ENCODE measurements at places on chromosomes 6 and 20.

DNA sequence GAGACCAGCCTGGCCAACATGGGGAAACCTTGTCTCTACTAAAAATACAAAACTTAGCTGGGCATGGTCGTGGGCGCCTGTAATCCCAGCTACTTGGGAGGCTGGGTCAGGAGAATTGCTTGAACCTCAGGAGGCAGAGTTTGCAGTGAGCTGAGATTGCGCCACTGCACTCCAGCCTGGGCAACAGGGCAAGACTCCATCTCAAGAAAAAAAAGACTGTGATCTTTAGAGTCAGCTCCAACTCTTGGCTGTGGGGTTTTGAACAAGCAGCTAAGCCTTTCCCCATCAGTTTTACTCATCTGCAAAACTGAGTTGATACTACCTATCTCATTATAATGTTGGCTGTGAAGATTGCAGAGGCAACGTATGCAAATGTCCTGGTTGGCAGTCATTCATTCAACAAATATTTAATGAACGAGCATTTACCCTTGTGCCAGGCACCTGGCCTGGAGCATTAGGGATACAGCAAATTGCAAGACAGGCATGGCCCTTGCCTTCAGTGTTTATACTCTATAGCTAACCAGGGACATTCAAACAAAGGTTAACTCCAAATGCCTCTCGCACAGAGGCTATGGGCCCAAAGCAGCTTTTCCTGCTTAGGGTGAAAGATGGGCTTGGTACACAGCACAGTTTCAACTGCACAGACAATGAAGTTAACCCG is 37.8 kb downstream of the ILRUN start:
- DNase-seq: no peak

GRCh38 chr20:5393218-5393870 is 76.6 kb upstream of the PROKR2 start:
- peak; percentile 77 for DNase-seq

- no peak for DNase-seq
Measured at GRCh38 chr6:157123234-157123633, 200.1 kb downstream of the TMEM242 start.

GRCh38 chr6:136962661-136963060 is 40.6 kb downstream of the SLC35D3 start:
- no peak for DNase-seq

- DNase-seq: no peak
Measured at GRCh38 chr6:149806127-149806526, 56.6 kb downstream of the PCMT1 start.

DNA sequence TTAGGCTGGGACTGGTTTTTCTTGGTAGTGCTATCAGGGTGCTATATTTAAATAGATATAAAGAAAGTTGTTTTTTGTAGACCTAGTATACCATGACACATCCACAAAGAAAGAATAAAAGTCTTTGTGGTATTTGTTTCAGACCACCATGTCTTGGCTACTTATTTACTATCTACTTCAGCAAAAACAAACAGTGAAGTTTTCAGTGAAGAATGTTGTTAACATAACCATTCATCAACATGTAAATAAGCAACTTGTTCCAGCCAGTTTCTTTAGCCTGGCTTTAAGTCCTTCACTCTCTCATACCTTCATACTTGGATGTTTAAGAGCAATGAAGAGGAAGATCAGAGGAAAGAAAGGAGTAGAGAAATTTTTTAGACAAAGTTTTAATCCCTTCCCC is 624.1 kb downstream of the CD109 start:
- DNase-seq: no peak

DNA sequence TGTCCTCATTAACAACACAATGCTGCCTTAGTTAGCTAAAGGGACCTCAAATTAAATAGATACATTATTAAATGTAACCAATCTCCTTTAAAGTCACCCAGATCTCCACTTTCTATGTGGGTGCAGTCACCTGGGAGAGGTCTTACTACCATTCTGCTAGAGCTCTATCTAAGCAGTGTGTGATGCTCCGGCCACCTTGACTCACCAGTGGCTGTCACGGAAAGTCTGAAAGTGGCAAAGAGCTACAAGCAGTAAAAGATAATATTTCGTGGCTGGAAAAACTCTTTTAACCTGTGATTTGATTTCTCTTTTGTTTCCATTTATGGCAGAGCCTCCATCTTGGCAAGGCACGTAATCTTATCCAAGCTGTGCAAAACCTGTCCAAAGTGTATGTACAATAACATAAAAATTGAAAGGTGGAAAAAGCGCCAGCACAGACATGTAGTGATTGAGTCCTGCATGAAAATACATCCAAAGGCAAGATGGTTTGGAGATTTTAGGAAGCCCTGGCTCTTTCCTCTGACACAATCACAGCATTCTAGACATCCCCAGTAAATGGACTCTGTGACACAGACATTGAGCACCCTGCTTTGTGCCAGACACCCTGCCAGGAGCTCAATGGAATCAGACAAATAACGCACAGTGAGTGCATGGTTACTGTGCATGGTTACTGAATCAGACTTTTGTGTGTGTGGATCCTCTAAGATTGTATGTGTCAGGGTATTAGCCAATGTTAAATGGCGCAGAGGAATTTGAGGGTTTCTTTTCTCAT is 116.6 kb downstream of the ADAT2 start:
- DNase-seq: no peak

- no peak for DNase-seq
Measured at GRCh38 chr6:25359191-25359861, 80.2 kb downstream of the CARMIL1 start.

- no peak for DNase-seq
Measured at GRCh38 chr20:11511821-11512220, 405.9 kb upstream of the BTBD3 start.

GRCh38 chr20:8320306-8320705 is 188.2 kb downstream of the PLCB1 start:
- DNase-seq: no peak

DNA sequence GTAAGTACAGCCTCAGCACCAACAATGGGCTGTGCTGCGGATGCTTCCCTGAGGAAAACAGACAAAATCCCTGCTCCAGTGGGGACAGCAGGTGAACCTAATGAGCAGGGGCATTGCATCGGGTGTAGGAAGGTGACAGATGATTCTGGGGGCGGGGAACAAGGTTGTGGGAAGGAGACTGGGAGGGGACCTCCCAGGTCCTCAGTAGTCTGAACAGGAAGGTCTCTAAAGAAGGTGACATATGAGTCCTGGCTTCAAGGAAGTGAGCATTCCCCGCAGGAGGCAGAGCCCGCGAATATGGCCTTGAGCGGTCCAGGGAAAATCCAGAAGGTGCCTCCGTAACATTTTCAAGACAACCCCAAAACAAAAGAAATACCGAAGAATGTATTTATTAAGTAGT is 19.4 kb downstream of the ULBP1 start:
- no peak for DNase-seq

DNA sequence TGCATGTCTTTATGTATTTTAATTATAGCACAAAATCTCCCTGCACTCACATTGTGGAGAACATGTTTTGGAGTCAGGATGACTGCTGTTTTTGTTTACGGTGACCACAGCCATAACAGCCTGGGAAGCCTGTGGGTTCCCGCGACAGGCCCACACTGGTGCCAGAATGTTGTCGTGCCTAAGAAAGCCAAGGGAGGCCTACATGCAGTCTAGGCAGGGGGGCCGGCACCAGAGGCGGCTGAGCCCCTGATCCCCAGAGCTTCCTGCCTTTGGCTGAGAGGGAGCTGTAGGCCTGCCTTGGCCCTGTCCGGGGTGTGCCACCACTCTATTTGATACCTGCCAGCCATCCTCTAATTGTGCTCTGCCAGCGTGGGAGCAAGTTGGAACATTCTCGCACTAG is 46.7 kb downstream of the TBC1D7 start:
- DNase-seq: no peak
